ENCODE measurements at places on chromosomes 11 and 22.

DNA sequence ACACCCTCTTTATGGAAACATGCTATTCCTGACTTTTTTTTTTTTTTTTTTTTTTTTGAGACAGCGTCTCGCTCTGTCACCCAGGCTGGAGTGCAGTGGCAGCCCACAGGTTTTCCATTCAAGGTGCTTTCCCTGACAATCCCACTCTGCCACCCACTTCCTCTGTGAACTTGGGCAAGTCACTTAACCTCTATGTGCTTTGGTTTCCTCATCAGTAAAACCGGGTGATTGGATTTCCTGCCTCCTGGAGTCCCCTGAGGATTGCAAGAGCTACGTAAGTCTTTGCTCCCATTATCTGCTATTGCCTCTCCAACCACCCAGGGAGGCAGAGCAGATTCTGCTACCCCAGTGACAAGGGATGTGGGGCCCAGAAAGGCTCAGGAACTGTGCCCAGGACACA is 54.1 kb downstream of the CELSR1 start:
- DNase-seq, result no peak

- DNase-seq, result no peak
Measured at GRCh38 chr11:20397281-20397680, 9.8 kb downstream of the PRMT3 start.

DNA sequence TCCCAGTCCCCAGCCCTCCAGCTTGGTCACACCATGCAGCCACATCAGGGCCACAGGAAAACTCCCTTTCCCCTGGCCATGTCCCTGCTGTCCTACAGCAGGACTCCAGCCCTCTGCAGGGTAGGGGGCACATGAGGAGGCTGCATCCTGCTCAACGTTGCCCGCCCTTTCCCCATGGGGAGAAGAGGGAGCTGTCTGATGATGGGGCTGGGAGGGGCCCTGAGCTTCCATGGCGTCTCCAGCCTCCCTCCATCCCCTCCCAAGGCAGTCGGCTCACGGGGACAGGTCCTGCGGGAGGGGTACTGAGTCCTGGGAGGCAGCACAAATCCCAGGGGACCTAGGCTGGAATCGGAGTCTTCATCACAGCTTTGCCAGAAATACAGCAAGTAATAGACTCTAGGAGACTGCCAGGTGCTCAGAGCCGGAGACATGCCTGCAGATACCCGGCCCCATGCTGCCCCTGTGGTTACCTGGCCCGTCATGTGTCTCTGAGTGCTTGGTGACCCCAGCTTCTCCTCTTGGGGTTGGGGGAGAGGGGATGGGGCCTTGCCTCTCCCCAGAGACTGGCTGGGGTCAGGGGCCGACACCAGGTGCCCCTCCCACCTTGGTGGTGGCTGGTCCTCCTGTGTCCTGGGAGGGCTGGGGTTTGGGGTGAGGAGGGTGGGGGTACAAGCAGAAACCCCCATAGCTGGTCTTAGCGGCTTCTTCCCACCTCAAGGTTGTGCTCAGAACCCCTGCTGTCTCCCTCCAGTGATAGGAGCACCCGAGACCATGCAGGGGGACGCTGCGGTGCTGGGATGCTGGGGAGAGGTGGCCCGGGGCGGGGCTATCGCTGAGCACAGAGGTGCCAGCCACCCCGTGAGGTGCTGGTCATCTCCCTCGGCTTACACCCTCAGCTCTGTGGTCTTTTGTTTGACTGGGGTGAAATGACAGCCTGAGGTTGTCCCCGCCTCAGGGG is 2.3 kb downstream of the MRGPRE start:
- DNase-seq, result no peak

DNA sequence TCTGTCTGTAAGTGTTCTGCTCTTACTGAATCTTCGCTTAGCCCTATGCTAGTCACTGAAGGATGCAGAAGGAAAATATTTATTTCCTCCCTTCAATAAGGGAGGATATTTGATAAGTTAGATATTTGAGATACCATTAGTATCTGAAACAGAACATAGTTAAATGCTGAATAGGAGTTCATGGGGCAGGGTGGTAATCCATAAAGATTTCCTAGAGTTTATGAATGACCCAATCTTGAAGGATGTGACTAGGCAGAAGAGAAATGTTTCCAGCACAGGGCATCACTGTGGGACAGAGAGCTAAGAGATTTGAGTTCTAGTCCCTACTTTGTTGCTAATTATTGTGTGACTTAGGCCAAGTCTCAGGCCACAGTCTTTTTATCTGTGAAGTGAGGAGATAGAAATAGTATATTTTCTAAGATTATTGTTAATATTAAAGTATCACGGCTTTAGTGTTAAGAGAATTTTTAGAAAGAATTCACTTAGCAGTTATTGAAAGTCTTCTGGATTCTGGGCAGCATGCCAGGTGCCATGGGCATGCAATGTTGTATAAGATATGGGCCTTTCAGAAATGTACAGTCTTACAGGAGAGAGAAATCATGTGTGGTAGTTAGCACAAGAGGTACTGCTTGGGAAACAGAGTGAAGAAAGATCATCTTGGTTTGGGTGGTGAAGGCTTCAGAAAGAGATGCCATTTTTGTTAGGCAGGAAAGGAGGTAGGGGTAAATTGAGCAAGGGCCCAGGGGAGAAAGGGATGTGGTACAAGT is 24.0 kb downstream of the SWAP70 start:
- DNase-seq, result no peak

GRCh38 chr11:107683061-107683460 is 28.8 kb downstream of the SLN start:
- no peak for DNase-seq

- DNase-seq, result no peak
Measured at GRCh38 chr11:65431451-65432099, 9.0 kb downstream of the NEAT1 start.

GRCh38 chr11:16981651-16982194 is 32.5 kb downstream of the PLEKHA7 start:
- no peak for DNase-seq

DNA sequence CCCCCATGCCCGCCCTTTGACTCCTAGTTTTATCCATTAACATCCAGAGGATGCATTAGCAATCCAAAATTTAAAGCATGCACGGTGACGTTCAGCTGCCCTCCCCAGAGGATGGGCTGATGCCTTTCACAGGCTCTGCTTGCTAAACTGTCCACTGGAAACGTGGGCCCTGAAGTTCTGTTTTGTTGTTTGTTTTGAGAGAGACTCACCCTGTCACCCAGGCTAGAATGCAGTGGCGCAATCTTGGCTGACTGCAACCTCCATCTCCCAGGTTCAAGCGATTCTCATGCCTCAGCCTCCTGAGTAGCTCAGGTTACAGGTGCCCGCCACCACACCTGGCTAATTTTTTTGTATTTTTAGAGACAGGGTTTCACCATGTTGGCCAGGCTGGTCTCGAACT is 39.3 kb downstream of the NFRKB start:
- DNase-seq, result no peak

DNA sequence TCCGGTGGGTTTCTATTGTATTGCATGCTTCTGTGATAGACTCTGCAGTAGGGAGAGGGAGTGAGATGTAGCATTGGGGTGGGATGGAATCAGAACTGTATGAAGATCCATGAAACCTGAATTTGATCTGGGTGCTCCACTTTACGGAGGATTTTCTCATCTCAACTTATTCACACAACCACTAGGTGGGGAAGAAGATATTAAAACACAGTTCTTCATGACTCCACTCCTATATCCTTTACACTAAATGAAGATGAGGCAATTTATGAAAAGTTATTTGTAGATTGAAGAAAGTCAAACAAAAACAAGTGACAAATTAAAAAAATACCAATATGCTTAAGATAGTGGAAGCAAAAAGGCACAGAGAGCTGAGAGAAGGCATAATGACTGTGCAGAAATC is 92.6 kb upstream of the PDGFD start:
- no peak for DNase-seq

DNA sequence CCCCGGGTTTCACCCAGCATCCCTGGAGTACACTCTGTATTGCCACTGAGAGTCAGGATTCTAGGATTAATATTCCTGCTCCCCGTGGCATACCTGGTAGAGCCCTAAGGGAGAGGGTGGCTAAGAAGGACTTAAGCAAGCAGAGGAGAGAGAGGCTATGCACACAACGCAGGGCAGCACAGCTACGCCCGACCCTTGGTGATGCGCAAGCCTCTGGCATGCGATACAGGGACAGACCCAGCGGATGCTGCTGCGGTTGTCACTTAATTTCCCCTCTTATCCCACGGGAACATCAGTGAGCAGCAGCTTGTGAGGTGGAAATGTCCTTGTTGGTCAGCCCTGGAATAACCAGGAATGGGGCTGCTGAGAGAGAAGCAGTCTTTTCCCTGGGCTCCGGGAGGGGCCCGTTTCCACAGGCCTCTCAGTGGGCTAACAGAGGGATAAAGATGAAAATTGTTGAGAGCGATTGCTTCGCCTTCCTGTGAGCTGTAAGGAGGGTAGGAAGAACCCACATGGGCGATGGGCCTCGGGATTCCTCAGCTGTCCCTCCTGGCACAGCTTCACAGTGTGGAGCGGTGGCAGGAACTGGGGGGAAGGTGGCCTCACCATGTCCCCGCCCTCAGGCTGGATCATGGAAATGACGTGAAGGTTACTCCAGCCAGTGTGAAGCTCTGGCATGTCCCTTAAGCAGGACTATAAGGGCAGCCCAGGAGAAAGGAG is 48.4 kb upstream of the RAB1B start:
- DNase-seq, result no peak

GRCh38 chr11:130426223-130426836 is 2.1 kb downstream of the ADAMTS8 start:
- DNase-seq, result no peak

- DNase-seq, result peak; percentile 18
Measured at GRCh38 chr11:112174789-112175598, at the start of gene BCO2. Gene BCO2, plus strand, starts transcription at chr11:112175512. Its CDS starts 90 bp downstream, at chr11:112175602.

- DNase-seq, result no peak
Measured at GRCh38 chr11:78061921-78062311, 1.7 kb upstream of the THRSP start.

GRCh38 chr22:36762687-36763260 is 13.1 kb downstream of the IFT27 start:
- no peak for DNase-seq

- no peak for DNase-seq
Measured at GRCh38 chr22:28017859-28018258, 98.8 kb upstream of the PITPNB start.

DNA sequence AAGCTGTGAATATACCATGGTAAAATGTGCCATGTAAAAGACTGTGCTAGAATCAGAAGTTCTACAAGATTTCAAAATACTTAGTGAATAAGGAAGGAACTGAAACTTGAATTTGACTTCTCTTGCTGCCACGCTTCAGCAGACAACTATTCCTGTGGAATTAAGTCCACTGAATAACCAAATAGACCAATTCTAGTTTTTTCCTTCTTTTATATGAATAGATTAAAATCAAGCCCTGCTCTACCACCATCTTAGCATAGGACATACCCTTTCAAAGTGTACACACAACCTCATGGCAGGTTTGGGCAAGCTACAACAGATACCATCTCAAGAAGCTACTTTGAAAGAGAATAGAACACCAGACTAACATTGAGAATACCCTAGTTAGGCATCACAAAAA is 23.4 kb upstream of the CLNS1A start:
- no peak for DNase-seq

GRCh38 chr11:46397526-46397925 is 6.0 kb upstream of the CHRM4 start:
- no peak for DNase-seq

DNA sequence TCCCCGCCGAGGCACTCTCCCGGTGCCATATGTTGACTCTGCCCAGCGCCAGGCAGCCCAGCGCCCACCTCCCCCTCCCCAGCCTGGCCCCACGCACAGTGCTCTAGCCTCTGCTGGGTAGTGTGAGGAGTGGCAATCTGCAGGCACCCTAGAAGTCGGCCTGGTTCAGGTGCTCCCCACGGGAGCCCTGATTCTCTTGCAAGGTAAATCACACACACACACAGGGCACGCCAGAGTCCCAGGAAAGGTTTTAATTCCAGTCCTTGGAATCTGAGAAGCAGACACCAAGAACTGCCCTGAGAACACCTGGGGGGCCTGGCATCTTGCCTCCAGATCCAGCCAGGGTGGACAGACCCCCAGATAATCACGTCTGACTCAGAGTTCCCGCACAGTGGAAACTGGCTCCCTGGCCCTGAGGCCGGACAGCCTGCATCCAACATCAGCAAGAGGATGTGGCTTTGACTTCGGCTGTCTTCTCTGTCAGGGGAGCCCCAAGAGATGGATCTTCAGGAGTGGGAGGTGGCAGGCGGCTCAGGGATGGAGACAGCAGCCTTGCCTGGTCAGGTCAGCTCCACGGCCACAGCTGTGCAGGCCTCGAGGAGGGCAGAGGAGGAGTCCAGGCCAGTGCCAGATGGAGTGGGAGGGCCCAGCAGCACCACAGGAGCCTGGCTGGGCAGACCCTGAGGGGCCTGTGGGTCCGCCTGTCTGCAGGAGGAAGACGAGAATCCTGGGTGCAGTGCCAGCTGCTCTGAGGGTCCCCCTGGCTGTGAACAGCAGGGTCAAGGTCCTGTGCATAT is 1.1 kb upstream of the RIN1 start:
- DNase-seq, result no peak

DNA sequence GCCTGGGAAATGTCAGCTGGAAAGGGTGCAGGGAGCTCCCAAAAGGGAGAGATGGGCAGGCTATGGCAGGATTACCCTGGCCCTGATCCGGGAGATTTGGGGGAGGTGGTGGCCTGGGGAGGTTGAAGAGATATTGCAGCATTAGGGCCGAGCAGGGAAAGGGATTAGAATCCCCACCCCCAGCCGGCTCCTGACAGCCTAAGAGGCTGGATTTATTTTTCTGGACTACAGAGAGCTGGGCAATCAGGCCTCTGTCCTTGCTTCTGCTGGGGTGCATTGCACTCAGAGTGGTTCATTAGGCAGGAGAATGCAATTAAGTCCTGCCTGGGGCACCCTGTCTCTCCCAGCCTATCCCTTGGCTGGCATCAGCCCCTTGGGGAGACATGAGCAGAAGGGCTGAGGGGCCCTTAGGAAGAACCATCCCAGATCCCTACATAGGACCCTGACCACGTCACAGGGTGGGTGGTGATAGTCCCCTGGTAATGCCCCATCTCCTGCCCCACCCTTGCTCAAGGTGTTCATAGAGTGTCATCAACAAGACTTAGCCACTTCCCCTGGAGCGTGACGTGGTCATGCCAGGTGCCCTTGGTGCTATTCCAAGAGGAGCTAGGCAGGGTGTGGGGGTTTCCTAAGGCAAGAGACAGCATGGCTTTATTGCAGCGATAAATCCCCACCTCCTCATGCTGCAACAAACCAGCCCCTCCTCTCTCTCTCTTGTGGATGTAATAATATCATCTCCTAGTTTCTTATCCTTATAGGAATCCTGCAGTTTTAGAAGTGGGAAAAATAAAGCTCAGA is 38.4 kb upstream of the KLHL35 start:
- DNase-seq, result no peak

GRCh38 chr11:113806406-113806805 is 26.8 kb downstream of the CLDN25 start:
- no peak for DNase-seq

Data from stimulated activated CD4-positive, alpha-beta T cell treated with anti-CD3 and anti-CD28 coated beads, TNF-alpha, amount 100 ng/mL, for 48 hours (primary cell).